ENCODE measurements at places on chromosomes 4 and X.

DNA sequence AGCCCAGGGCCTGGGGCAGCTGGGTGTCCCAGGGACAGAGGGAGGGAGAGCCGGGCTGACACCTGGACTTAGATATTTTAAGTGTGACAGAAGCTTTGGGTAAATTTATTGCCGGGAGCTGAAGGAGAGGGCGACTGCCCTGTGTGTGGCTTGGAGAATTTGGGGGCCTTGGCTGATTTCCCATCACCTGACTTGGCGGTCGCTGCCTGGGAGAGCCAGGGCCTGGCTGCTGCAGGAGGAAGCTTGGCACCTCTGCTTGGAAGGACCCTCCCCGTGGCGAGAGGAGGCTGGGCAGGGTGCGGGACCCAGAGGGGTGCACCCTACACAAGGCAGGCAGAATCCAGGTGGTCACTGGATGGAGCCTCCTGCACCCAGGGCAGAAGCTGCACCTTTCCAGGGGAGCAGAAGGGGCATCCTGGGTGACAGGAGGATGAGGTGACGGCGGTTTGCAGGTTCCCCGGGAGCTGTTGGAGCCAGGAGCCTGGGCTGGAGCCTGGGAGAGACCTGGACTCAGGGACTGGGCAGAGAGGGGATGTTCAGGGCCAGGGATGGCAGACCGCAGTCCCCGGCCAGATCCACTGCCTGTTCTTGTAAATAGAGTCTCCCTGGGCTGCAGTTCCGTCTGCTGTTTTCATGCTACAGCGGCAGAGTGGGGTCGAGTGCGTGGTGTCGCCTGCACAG, 72.0 kb downstream of the RGS12 start:
- no peak for DNase-seq

DNA sequence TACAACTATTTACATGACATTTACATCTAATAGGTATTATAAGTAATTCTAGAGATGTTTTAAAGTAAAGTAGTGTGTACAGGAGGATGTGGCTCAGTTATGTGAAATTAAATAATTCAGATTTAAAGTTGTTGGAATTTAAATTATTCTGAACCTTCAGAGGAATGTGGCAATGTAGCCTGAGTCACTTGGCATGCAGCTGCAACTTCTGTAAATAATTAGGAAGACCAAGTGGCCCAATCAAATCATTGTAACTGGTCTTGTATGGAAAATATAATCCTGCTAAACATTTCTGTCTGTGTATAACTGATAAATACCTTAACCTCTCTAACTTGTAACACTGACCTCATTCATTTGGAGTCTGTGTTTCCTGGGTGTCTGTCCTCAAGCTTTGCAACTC, 828.9 kb downstream of the GLUD2 start:
- no peak for DNase-seq

DNA sequence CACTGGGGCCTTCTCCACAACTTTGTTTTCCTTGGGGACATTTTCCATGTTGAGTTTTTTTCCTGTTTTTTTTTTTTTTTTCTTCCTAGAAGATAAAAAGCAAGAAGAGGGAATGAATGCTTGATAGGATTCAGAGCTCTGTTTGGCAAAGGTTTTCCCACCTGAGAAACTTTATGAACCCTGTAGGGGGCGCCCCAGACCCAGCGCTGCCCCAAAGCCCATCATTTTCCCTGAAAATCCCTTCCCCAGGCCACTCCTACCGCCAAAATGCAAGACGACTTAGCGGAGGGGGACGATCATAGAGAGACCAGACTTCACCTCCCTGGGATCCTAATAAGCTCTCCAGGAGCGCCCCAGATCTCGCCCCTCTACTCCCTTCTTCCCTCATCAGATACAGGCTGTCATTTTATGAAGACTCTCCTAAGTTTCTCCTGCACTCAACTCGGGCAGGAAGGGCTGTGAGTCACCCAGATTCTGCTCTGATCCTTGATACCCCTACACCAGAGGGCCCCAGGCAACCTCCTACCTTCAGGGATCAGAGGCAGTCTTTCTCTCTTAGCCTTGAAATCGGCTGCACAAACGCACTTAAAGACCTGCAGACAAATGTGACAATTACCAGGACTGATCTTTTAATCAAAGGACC, 1.4 kb downstream of the BEX5 start:
- DNase-seq: no peak

- peak; percentile 27 for DNase-seq
Measured at GRCh38 chr4:173051716-173052115, 116.9 kb upstream of the GALNT7 start.

GRCh38 chrX:104854188-104854587, 288.2 kb downstream of the IL1RAPL2 start:
- DNase-seq: no peak

DNA sequence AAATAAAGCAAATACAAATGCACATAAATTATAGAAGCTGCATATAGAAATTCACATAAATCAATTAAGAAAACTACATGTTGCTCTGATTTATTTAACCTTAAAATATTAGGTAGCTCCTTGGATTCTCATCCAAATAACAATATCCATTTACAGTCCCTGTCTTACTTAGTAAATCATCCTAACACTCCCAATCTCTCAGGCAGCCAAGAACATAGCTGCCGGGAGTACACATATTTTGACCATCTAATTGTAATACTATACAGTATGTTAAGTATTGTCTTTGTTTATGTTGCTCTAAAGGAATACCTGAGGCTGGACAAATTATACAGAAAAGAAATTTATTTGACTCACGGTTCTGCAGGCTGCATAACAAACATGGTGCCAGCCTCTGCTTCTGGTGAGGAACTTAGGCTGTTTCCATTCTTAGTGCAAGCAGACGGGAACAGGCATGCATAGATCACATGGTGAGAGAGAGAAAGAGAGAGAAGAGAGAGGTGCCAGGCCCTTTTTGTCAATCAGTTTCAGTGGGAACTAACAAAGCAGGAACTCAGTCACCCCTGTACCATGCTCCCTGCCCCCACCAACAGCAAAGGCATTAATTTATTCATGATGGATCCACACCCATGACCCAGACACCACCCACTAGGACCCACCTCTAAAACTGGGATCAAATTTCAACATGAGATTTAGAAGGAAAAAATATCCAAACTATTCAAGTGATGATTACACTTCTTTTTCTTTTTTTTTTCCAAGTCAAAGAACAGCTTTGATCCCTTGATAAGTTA, 614.8 kb upstream of the TECRL start:
- no peak for DNase-seq

GRCh38 chrX:22171287-22172060, 101.2 kb upstream of the CBLL2 start:
- DNase-seq: no peak

DNA sequence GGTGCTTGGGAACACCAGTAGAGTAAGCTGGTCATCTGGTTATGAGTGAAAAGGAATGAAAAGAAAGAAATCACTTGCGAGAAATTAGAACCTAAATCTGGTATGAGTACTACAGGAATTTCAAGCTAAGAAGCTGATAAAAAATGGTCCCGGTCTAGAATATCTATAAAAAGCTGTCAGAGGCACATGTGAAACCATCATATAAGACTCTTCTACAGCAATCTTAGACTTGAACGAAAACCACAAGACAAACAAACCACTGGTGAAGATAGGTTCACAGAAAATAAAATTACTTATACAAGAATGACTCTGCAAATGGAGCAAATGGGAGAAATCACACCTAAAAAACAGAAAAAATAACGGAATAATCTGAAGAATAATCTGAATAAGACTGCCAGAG, 69.9 kb downstream of the KDR start:
- no peak for DNase-seq

- no peak for DNase-seq
Measured at GRCh38 chr4:77036206-77036605, 39.6 kb downstream of the CCNI start.

DNA sequence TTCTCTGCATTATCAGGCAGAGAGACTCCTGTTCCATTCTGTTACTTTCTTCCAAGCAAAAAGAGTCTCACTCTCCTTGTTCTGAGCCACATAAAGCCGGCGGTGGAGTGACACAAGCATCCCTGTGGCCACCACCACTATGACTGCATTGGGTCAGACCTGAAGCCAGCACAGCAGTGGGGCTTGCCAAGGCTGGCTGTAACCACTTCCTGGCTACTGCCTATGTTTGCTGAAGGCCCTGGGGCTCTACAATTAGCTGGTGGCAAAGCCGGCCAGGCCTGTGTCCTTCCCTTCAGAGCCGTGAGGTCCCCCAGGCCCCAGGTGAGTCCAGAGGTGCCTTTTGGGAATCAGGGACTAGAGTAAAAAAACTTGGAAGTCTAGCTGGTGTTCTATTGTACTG, 31.8 kb downstream of the PLAC8 start:
- peak; percentile 19 for DNase-seq

DNA sequence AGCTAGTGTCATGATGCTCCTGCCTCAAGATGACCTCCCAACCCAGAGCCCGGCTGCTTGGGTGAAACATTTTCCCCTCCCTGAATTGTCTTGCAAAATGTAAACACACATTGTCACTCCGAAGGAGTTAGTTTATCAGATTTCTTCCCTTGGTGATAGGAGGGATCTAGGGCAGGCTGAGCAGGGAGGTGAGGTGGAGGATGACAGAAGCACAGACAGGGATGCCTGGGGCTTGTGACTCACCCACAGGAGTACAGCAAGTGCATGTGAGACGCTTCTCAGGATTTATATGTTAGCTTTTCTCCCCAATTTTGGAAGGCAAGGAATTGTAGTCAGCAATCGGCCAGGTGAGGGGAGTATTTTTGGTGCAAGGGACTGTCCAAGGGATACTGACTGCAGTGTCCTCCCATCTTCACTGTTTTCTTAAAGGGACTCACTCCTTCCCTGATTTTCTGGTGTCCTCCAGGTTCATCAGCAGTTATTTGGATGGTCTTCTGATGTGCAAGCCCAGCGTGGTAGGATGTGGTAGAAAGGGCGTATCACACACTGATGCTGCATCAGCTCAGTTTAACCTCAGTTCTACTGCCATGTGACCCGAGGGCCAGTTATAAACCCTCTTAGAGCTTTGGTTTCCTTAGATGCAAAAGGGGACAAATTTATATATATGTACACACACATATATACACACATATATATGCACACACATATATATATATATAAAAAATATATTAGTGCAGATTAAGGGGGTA, 46.2 kb upstream of the IGFBP7 start:
- no peak for DNase-seq

- DNase-seq: no peak
Measured at GRCh38 chr4:6333301-6334202, 63.9 kb downstream of the WFS1 start.
